Activated CD4-positive, alpha-beta T cell treated with anti-CD3 and anti-CD28 coated beads for 24 hours (primary cell): ENCODE measurements at places on chromosomes 1 and 21.

DNA sequence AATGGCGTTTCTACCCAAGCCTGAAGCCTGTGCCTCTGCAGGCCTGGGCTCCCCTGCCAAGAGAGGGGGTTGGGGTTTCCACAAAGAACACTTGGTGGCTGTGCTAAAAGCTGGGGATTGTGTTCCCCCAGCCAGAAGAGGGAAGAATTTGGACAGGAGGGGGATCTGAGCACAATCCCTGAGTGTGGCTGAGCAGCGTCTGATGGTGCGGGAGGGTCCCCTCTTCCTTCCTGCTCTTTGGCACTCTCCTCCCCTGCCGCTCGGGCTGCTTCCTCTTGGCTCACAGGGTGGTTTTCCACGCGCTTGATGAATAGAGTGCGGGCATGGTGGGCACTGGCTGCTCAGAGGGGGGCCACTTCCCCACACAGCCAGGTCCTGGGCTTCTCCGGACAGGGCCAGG lies 3.7 kb downstream of the GPR37L1 start:
- no peak for DNase-seq

DNA sequence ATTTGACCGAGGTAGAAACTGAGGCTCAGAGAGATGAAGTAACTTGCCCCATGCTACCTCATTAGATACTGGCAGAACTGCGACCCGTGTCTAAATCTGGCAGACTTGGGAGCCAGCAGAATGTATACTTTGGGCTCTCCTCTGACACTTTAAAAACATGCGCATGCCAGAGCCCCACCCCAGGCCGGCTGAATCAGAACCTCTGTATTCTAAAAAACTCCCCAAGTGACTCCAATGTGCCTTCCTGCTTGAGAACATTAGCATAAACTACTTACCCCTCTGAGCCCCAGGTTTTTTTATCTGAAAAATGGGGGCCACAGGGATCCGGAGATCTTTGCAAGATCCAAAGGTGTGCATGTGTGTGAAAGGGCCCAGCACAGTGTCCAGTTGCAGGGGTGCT lies 344.7 kb upstream of the USP24 start:
- no peak for DNase-seq

- no peak for DNase-seq
These were observed 16.2 kb downstream of the LPGAT1 start for GRCh38 chr1:211814313-211814712.

DNA sequence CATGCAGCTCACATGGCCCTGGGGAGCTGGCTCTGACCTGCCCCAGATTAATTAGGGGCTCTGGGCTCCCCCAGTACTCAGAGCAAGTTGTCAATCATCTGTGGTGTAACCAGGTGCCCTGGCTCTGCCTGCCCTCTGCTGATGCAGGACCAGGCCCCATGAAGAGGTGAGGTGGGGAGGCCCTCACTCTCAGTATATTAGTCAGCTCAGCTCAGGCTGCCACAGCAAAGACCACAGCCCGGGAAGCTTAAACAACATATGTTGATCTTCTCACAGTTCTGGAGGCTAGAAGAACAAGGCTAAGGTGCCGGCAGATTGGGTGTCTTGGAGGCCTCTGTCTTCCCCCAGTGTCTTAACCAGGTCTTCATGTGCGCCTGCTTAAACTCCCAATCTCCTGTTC lies 66.5 kb downstream of the FCRL5 start:
- DNase-seq: no peak

DNA sequence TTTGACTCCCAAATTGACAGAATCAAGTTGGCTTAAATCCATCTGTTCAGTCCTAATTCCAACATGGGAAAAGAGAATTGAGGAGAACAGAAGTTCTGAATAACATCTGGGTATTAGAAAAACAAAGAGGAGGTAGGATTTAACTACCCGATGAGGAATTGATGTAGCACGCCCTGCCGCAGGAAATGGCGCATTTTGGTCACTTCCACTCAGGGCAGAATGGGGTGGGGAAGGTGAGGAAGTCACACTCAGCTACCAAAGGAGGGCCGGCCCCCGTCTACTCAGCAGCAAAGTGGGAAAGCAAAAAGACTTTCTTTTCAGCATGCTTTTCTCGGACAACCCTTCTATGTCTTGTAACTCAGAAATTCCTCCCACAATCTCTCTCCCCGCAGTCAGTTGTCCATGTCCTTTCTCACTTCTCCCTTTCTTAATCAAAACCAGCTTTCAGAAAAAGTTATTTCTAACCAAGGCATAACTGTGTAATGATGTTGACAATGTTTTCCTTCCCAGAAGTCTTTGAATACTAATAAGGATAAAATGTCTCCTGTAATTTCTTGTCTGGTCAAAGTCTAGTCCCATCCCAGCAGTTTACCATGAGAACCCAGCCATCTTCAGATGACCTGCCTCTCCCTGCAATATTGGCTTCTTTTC lies 60.5 kb upstream of the SIPA1L2 start:
- no peak for DNase-seq

- DNase-seq: no peak
These were observed 298.7 kb downstream of the NTNG1 start for GRCh38 chr1:107439567-107439966.

DNA sequence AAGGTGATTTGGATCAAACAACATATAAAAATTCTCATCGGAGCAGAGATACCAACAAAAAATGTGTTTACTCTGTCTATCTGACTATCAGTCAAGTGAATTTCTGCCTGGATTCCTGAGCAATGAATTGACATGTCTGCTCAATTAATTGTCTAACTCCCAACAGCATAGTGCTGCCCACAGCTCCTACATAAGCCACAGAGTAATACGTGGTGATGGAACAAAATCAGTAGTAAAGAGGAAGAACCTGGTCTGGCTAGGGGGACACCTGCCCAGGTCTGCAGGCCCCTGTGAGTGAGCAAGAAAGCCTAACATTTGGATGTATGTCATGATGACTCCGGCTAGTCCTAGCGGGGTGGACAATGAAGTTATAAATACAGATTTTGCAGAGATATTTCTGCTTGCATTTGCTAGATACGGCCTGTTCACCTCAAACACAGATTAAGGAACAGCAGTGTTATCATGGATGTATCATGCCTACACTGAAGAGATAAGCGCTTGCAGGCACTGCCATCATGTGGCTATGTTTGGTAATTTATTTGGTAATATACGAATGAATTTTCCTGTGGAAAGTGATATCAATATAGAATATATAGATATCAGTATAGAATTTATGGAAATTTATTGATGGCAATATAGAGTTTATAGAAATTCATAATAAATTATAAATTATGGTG lies 69.6 kb upstream of the LRRC8B start:
- peak; percentile 35 for DNase-seq

DNA sequence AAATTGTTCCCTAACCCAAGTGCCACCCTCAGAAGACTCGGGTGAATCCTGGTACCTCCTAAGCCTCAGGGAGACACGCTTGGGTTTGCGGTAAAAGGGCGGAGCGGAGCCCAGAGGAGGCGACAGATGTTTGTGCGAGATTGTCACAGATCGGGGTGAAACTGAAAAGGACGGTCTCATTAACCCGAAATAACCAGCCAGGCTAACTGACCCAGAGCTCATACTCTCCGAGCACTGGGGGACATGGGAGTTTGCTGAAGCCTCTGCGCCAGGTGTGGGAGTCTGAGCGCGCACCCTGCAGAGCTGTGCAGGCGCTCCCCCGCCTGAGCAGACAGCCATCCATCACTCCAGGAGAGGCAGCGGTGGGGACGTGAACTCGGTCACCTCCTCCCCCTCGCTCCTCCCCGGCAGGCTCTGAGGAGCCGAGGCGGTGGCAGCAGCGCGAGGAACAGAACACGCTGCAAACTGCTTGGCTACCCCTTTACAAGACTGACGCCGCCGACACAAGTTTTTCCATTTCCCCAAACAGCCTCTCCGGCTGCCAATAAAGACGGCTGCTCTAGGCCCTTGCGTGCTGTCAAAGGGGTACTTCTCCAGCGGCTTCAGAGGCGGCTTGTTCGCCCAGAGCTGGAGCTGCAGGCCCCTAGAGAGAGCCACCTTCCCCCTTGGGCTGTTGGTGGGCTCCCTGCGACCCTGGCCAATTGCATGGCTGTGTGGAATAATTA lies 43.5 kb downstream of the RRAGC start:
- no peak for DNase-seq

- DNase-seq: no peak
These were observed 7.5 kb downstream of the SLX9 start for GRCh38 chr21:44947111-44947929.

GRCh38 chr1:208892147-208892546 lies 648.0 kb upstream of the PLXNA2 start:
- no peak for DNase-seq

DNA sequence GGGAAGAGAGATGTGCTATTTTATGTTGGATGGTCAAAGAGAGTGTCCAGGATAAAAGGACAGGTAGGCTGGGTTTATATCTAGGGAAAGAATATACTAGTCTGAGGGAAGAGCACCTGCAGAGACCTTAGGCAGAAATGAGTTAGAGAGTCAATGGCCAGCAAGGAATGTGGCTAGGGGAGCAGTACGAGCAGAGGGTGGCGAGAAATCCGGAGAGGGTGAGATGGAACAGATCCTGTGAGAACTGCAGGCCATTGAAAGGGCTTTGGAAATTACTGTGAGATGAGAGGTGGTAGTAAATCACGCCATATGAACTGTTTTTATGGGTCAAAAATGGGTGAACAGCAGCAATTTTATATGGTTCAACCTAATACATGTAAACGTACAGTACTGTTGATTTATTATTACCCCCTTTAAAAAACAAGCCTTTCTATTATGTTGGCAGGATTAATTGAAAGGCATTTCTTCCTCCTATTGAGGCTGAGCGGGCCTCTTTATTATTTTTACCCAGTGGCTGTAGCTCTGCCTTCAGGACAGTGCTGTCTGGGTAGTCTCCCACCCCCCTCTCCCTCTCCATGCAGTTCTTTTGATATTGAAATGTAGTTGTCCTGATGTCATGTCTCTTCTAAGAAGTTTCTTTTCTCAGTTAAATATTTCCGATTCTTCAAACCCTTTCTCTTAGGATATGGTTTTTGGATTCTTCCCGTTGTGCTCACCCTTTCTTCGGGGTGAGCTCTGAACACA lies 75.2 kb upstream of the CD1D start:
- DNase-seq: no peak

DNA sequence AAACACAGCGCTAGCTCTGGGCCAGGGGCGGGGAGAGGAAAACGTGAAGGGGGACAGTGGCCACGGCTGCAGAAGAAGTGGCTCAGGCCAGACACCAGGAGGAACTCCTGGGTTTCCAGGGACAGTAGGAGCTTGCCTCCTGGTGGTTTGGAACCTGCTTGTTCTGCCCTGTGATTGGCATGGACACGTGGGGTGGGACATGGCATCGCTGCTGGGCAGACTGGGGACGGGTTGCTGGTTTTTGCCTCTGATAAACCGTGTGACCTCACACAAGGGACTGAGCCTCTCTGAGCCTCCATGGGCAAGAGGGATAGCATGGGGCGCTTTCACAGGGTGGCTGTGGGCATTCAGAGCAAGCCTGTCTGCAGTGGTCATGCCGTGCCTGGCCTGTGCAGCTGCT lies 7.5 kb upstream of the PLCH2 start:
- DNase-seq: no peak

DNA sequence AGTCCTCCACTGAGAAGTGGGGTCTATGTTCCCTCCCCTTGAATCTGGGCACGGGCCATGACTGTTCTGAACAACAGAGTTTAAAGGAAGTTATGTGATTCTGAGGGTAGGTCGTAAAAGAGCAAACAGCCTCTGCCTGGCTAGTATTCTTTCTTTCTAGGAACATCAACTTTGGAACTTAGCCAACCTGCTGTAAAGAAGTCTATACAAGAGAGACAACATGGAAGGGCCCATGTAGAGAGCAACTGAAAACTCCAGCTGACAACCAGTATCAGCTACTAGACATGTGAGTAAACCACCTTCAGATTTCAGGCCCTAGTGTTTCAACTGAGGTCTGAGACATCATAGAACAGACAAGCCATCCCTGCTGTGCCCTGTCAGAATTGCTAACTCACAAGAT lies 7.5 kb downstream of the SELENOF start:
- DNase-seq: no peak

DNA sequence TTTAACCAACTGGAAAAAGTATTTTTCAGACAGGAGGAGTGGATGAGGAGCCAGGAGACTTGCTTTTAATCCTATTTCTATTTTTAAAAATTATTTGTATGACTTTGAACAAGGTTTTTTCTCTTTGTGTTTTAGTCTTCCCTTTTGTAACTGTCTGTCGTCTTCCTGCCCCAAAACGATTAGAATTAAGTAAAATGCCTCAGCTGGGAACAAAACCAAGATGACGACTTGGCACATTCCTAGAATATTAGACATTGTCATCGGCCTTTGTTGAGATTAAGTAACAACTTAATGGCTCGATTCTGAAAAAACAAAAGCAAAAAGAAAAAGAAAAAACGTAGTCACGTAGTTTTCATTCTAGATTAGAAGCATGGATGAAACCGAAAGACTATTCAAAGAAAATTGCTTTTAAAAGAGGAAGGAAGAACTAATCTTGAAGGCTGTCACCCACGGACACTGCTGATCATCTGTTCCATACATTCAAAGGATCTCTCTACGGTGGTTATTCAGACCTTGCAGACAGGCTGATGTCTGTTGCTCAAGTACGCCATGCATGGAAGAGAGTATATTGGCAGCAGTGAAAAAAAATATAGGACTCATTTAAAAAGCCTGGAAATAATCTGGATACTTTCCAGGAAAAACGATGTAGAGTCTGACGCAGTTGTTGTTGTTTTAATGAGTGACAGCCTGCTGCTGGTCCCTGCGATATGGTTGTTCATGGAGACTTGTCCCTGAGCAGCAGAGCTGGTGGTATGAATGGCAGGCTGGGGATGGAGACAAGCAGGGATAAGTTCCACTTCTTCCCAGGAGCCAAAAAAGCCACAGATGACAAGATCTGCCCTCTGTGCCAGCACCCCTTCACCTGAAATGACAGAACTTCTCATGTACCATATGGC lies 16.8 kb downstream of the GNG4 start:
- no peak for DNase-seq

DNA sequence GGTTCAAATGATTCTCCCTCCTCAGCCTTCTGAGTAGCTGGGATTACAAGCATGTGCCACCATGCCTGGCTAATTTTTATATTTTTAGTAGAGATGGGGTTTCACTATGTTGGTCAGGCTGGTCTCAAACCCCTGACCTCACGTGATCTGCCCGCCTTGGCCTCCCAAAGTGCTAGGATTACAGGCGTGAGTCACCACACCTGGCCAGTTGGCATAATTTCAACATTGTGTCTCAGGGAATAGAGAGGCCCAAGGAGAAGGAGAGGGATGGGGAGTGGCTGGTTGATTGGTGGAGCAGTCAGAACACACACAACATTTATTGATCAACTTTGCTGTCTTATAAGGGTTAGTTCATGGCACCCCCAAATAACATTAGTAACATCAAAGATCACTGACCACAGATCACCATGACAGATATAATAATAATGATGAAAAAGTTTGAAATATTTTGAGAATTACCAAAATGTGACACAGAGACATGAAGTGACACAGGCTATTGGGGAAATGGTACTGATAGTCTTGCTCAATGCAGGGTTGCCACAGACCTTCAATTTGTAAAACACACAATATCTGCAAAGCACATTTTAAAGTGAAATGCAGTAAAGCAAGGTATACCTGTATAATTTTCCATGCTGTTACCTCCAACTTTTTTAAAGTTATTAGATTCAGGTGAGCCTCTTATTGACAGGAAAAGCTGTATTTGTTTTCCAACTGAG lies 15.8 kb upstream of the CYB5R1 start:
- DNase-seq: no peak

GRCh38 chr1:56713112-56713511 lies 68.0 kb downstream of the PRKAA2 start:
- DNase-seq: no peak
